CD4-positive, alpha-beta T cell treated with Interleukin-17A for 4 hours (primary cell): ENCODE measurements at places on chromosomes 11 and 22.

DNA sequence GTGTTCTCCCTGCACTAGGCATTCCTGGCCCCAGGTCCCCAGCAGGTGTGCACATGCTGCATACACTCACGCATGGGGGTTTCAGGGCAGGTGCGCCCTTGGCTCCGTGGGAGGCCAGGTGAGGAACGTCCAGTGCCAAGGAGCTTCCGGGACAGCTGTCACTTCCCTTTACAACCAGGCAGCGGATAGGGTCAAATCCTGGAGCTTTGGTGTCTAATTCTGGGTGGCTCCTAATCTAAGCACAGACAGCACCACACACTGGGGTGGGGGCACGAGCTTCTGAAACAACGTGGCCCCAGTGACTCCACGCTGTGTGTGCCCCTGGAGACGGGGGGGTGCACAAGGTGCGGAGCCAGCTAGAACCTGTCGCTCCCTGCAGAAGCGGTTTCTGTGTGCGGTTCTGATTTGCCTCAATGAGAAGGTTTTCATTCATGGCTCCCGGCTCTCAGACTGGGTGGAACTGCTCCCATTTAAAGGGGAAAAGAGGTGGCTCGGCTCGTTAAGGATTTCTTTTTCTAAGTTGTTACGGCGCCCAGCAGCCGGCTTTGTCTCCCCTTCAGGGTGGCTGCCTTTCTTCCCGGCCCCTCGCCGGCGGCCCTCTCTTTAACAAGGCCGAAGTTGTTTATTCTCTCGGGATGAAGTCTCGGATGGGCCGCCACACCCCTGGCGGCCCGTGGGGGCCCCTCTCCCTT lies 5.0 kb downstream of the CCND1 start:
- no peak for DNase-seq

DNA sequence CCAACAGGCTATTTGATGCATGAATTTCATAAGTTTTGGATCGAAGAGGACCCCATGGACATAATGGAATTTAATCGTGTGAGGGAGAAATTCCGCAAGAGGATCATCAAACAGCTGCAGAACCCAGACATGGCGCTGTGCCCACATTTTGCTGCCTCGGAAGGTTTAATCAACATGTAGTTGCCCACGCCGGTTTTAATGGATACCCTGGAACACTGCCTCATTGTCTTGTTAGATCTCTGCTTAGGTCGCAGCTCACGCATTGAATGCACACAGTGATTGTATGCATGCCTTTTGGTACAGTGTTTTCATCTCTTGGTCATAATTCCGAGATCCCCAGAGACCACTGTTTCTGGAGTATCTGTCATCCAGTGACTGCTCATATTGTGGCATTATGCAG lies 46.8 kb downstream of the SLN start:
- no peak for DNase-seq

GRCh38 chr11:102530558-102530957 lies at the start of gene MMP7:
MMP7 (minus strand) TSS chr11:102530747; CDS start chr11:102530700, 47 bp downstream.
- DNase-seq = no peak

DNA sequence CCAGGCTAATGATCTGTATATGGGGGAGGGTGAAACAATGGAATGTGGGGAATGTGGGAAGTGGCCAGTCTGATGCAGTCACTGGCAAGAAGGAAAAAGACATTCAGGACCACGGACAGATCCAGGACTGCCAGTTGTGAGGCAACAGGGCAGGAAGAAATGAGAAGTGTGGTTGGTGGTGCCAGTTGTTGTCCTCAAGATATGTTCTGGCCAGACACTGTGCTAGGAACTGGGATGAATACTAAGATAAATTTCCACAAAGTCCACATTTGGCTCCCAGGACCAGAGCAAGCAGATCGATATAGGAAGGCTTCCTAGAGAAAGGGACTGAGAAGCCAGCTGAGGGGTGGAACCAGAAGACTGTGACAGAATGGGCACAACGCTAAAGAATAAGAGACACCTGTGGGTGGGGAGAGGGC lies 6.8 kb upstream of the TPBGL start:
- peak; percentile 23 for DNase-seq

- DNase-seq = no peak
Observed at GRCh38 chr11:94184846-94185245, 56.2 kb downstream of the PANX1 start.

DNA sequence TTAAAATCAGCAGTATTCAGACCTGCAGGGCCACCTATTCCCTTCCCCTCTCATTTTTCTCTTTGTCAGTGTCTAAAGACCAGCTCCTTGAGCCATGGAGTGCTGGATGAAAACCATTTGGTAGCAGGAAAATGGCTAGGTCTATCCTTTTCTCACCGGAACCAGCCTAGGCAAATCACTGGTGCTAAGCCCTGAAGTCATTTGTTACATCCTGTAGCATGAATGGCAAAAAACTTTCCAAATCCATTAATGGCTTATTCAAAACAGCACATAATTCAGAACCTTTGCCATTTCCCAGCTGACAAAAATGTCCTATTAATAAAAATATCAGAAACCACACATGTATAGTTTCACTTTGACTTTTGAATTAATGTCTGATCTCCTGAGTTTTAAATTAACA lies 209.5 kb upstream of the E2F8 start:
- DNase-seq = no peak
